BE2C (cell line): ENCODE measurements at places on chromosomes 6 and 20.
A peak's percentile ranks its signal among the peaks of the same experiment; 100 is the strongest.

DNA sequence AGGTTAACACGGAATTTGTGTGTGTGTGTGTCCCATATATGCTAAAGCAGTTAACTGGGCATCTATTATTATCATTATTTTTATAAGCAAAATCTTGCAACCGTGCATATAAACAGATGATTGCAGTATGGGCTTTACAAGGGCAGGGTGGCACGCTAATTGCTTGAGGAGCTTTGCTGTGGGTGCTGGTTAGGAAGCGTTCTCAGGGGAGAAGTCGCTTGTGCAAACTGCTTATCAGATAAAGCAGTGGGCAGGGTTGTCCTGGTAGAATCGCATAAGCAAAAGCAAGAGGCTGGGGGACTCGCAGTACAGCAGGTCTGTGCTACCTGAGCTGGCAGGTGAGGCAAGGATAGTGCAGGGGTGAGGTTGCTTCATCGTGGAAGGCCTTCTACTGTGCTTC lies 9.7 kb upstream of the CCN6 start:
- DNase-seq = no peak

GRCh38 chr6:90846824-90847223 lies 260.0 kb upstream of the MAP3K7 start:
- no peak for DNase-seq

DNA sequence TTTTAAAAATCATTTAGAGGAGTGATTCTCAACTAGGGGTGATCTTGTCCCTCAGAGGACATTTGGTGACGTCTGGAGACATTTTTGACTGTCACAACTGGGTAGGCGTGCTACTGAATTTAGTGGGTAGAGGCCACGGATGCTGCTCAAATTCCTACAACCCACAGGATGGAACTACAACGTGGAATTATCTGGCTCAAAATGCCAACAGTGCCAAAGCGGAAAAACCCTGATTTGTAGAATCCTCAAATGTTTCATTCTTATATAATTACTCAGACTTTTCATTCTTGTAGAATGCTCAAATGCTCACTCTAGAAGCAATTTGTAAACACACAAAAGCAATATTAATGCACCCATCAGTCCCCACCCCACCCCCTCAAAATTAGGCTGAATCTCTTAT lies 229.8 kb downstream of the ZMYND8 start:
- DNase-seq = no peak

DNA sequence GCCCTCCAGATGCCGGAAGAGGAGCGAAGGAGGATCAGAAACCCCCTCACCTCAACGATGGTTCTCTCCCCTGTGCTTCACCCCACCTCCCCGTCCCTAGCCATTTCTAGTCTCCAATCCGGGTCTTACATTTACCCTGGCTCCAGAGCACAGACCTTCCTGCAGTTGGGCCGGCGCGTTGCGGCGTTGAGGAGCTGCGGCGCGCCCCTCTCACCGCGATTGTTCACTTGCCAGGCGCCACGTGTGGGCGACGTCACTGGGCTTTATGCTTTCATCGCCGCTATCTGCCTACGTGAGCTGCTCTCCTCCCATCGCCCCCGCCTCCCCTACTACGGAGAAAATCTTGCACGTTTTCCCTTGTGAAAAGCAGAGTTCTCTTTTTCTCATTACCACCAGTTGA lies at the start of gene CRISP2:
TSS of gene CRISP2 (minus strand) at position 198 of the 400 bp plus-strand sequence. CDS start 4,347 bp downstream, outside the sequence.
- peak; percentile 51 for DNase-seq

DNA sequence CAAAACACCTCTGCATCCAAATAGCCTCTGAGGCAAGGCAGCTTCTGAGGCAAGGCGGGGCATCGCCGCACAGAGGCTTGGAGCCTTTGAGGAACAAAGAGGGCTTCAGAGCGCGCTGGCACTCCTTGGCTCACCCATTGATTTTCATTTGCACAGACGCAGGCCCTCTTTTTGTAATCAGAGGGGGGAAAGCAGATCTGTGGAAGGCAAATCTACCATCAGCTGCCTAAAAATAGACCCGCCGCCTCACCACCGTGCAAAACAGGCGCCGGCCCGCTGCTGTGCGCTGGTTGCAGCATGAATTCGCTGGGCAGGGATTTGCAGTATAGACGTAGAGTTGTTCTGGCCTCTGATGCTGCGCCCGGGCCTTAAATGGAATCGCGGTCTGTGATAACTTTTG lies 69.9 kb upstream of the STMND1 start:
- DNase-seq = no peak

DNA sequence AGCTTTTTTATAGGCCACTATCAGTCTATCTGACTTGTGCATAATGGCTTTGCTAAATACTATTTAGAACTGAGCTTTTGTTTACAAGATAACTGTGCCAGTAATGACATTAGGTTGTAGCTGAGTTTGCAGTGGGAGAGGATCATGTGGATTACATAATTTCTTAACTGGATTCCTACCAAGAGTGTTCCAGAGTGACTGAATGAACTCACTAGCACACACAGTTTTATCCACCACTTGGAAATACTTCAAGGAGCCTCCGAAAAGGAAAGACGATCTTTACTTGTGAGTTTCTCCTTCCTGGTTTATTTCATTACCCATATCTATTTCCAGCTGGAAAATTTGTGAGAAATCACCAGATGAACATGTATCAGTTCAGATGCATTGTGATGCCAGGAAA lies 10.9 kb upstream of the SYNE1 start:
- DNase-seq = no peak

DNA sequence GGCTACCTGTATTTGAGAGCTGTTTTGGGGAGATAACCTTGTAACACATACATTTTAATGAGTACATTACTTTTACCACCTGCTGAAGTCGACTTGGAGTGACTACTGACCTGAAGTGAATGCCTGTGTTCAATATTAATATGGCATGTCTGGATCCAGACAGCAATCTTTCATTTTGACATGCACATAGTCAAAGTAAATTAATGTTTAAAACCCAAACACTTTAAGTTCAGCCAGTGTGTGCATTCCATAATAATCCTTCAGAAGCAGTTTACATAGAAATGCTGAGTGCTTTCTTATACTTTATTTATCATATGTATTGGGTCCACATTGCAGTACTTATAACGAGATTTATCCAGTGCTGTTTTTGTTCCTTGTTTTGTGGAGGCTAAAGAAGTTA lies 38.0 kb downstream of the CDKAL1 start:
- no peak for DNase-seq

GRCh38 chr6:39084506-39084905 lies 30.5 kb downstream of the SAYSD1 start:
- DNase-seq = no peak

- DNase-seq = no peak
Observed at GRCh38 chr6:157304899-157305663, 18.2 kb downstream of the TMEM242 start.

GRCh38 chr20:59102841-59103299 lies 60.3 kb upstream of the PRELID3B start:
- DNase-seq = no peak

DNA sequence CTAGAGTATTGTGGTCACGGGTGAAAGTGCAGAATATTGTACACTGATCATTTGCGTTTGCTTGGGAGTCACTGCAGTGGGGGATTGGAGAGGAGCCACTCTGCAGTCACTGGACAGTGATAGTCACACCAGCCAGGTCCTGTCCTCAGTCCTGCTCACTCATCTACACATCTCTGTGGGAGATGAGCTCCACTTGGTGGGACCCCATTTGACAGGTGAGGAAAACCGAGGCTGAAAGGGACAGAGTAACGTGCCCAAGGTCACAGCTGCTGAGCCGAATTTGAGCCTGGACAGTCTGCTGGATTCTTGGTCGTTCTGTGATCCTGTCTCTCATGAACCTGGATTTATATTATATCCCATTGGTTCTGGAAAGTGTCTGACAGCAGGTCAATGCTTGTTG lies 17.7 kb upstream of the PHACTR3 start:
- DNase-seq = no peak

DNA sequence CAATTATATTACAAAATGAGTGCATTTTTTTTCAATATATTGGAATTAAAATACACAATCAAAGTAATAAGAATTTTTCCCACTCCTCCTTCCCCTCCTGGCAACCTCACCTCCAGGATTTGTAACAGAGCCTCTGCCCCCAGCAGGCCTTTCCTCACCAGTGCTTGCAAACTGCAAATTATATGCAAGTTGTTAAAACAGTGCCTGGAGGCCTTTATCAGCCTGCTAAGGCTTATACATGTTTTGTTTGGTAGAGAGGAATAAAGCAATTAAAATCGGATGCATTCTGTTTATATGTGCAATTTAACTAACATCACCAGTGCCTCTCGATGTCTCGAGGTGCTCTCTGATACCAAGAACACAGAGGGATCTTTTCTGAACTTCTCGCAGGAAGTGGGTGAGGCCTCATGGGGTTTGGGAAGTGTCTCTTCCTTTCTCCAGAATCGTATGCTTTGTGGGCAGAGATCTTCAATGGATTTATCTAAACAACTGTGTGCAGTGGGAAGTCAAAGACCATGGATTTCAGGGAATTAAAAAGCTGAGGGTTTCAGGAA lies 186.8 kb downstream of the CDH26 start:
- no peak for DNase-seq

GRCh38 chr20:10453241-10453640 lies 18.1 kb downstream of the SLX4IP start:
- DNase-seq = no peak

DNA sequence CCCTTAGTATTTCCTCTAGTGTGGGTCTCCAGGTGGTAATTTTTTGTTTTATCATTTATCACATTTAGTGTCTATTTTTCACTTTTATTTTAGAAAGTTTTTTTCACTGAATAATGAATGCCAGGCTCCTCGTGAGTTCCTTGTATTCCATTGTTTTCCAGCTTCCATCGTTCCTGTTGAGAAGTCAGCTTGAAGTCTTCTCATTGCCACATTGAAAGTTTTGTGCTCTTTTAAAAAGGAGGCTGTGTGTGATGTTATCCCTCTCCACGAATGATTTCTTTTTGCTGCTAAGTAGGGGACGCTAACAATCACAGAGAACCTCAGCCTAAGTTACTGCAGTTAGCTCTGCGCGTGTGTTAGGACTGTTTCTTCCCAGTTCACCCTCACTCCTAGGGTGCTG lies 194.5 kb downstream of the TAF4 start:
- no peak for DNase-seq

DNA sequence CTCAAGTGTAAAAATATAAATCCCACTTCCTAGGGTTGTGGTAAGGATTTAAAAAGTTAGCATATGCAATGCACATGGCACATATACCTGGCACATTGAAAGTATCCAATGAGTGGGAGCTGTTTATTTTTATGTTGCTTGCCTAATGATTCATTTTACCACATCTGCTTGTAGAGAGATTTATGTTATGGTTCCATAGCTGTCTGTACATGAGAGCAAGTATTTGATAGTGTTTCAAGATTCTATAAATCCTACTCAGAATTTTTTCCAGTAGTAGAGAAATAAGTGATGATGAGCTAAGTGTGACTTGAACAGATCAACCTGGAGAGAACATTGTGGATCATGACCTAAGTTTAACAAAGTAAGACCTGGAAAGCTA lies 125.3 kb upstream of the SPTLC3 start:
- no peak for DNase-seq

DNA sequence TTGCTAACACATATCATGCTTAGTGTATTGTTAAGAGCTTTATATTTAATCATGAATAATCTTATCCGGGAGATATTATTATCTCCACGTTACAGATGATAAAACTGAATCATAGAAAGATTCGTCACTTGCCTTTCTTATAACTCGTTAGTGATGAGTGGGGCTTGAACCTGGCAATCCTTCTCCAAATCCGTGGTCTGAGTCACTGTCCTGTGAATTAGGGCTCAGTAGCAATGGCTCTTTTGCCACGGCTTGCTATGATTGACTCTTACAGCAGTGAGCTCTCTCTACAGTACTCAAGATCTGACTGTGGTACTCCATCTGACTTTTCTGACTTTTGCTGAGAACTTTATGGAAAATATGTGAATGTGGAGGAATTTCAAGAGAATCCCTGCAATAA lies 246.9 kb downstream of the PACRG start:
- no peak for DNase-seq

DNA sequence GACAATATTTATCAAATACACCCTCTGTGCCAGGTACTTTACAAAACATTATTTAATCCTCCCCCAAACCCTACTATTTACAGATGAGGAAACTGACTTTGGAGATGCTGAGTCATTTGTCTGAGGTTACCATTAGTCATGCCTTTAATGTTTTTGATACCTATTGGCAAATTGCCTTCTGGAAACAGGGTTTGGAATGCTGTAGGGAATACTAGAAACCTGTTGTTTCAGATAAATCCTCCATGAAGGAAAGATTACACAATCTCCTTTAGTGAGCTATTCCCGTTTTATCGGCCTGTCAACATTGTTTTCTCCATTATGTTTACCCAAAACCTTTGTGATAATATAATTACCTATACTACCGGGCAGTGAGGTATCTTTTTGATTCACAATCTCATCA lies 93.6 kb upstream of the ADGRF1 start:
- DNase-seq = no peak

DNA sequence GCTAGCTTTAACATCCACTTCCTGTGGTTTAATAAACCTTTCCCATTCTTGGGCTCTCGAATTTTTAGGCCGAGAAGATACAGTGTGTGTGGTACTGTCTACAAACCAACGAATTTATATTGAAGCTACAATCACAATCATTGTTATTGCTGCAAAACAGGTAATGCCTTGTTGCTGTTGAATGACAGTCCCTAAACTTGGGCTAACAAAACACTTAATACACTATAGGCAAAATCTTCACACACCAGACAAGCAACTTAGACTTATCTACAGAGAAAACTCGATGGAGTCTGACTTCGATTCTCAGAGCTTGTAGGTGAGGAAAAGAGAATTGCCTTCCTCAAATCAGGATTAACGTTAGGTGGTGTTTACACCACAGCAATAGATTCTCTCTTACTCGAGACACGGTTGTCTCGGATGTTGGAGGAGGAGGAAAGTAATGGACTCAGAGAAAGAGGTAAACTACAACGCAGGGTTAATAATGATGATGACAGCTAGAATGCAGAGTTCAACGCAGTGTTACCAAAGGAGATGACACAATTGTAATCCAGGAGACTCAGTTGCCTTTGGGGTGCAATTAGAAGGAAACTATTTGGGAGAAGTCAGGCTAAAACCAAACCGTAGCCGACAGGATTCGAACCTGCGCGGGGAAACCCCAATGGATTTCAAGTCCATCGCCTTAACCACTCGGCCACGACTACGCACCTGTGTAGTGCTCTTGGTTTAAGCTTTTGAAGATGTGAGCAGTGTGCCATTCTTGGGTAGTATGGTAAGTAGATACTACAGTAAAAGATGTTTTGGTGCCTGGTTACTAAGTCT lies 32.5 kb upstream of the ZNF184 start:
- peak; percentile 73 for DNase-seq
